Activated T-helper 2 cell treated with anti-CD3 and anti-CD28 coated beads, Interferon-gamma antibody, Interleukin-2, Interleukin-4, amounts not matched to agents 10 μg/mL and 5 μg/mL and 100 μg/mL, durations not matched to agents 14 hours and 24 hours and 36 hours (primary cell): ENCODE measurements at places on chromosomes 5 and 9. TPM values are rescaled to one million over a fixed set of nuclear protein-coding genes. Genes with fewer than 3 reads are reported as not detected.

DNA sequence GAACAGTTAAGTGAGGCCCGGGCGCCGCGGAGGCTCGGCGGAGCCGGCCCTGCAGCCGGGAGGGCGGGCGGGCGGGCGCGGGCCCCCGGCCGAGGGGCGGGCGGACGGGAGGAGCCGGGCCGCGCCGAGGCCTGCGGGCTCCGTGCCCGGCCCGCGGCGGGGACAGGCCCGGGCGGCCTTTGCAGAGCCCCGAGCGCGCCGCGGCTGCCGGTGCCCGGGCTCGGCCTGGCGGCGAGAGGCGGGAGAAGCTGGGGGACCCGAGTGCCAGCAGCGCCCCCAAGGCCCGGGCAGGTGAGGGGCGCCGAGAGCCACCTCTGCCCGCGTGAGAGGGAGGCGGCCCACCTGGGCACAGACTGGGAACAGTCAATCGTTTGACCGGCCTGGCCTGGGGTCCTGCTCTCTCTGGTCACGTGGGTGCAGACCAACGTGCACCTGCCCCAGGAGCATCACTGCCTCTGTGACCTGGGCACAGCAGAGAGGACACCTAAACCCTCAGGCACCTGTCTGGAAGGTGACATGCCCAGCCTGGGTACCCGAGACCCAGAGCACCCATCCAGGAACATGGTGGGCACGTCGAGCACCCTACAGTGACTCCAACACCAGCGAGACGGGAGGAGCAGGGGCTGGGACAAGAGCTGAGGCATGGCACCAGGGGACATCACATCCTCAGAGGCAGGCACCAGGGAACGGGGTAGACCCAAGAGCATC lies 531 bp downstream of the MVB12B start:
- DNase-seq, result no peak

GRCh38 chr5:19928562-19929421 lies 59.2 kb downstream of the CDH18 start:
- no peak for DNase-seq

DNA sequence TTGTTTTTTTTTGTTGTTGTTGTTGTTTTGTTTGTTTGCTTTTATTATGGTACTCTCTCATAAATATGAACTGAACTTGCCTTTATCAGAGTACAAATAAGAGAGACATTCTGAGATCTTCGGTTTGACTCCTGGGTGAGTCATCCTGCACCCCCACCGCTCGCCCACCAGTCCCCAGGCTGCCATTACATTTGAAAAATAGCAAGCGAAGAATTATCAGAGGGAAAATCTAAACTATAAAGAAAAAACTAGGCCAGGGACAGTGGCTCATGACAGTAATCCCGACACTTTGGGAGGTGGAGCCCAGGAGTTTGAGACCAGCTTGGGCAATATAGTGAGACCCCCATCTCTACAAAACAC lies 122.1 kb upstream of the MAP3K1 start:
- no peak for DNase-seq

DNA sequence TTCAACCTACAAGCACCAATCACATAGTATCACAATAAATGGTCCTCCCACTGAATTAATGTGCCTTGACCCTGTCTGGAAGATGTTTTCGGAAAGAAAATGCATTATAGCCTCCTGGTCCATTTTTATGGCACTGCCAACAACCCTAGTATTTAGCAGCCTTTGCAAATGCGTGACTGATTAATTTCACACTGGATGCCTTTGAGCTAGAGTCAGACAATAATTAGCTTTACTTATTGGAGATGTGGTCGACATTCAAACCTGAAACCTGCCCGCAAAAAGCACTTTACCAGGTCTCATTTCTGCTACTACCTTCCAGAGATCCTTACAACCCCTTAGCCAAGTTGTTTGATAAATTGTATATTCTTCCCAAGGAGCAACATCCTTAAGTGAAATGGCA lies 119.3 kb upstream of the DPYSL3 start:
- no peak for DNase-seq

DNA sequence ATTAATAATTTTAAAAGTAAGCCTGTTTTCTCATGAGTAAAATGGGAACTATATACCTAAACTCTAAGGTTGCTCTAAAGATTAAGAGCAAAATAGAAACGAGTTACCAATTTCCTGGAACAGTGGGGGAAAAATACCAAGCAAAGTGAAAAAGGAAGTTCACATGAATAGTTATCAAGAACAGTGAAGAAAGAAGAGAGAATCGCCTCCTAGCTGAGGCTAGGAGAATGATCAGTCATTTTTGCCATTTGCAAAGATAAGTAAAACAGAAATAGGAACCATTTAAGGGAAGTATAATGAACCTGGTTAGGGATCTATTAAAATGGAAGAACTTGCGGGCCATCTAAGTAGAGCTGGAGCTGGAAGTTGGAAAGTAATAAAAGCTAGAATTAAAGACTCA lies 50.7 kb downstream of the P4HA2 start:
- DNase-seq, result no peak

DNA sequence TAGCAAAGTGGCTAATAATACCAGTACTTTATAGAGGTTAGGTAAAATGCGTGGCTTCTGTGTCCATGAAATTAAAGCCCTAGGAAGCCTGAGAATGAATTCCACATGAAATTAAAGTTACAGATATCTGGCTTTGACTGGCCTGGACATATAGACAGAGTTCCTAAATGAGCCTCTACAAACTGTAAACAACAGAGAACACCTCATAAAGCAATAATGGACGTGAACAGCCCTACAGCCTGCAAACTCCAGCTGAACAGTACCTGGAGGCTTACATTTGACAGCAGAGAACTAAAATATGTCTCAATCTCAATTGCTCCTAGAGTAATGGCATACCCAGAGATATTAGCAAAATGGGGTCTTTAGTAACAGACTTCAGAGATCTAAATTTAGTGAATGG lies 28.7 kb downstream of the GOLPH3 start:
- DNase-seq, result no peak

DNA sequence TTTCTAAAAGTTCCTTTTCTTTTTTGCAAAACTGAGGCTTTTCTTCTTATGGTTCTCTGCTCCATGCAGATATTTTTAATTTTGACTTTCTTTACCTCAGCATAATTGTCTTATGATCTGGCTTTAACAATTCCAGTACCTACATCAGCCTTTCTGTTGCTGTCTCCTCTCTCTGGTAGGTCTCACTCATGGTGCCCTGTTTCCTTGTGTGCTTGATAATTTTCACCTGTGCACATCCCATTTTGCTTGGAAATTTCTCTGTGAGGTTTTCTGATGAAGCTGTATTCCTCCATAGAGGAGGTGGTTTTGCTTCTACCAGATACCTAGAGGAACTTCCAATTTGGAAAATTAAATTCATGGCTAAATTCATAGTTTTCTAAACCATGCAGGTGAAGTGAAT lies 2.3 kb upstream of the HSD17B3 start:
- DNase-seq, result no peak

GRCh38 chr5:38211354-38211710 lies 47.0 kb upstream of the EGFLAM start:
- no peak for DNase-seq

- DNase-seq, result no peak
Measured at GRCh38 chr9:77661566-77662085, 13.5 kb upstream of the GNA14 start.

- DNase-seq, result no peak
Measured at GRCh38 chr5:114657342-114658130, 295.7 kb downstream of the KCNN2 start.

GRCh38 chr9:73137914-73138313 lies 13.8 kb upstream of the ANXA1 start:
- DNase-seq, result no peak

GRCh38 chr9:82410306-82410705 lies 421.7 kb downstream of the SPATA31D1 start:
- no peak for DNase-seq

DNA sequence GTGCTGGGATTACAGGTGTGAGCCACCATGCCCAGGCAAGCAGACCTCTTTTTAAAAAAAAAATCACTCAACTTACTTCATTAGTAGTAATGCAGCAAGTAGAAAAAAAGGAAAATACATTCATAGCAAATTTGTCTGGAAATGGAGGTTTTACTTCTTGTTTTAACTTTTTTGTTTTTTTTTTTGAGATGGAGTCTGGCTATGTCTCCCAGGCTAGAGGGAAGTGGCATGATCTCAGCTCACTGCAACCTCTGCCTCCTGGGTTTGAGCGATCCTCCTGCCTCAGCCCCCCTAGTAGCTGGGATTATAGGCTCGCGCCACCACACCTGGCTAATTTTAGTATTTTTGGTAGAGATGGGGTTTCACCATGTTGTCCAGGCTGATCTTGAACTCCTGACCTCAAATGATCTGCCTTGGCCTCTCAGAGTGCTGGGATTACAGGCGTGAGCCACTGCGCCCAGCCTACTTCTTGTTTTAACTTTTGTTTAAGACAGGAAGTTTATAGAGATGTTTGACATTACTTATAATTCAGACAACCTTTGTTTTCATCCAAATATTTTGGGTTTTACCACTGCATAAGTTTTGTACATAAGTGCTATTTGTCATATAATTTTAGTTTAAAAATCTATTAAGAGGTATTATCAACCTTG lies 26.5 kb downstream of the UBE2R2 start:
- DNase-seq, result no peak

DNA sequence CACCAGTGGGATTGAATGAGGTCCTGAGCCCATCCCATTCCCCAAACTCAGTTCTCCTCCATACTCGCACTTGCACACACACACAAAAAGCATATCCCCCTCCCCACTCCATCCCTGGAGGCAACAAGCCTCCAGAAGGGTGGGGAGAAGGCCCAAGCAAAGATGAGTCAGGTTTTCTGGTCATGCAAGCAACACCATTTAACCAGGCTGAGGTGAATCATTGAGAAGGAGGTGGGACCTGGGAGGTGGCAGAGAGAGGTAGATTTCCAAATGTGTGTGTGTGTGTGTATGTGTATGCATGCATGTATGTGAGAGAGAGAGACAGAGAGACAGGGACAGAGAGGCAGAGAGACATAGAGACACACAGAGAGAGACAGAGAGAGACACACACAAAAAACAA lies 185.2 kb upstream of the TRIM32 start:
- no peak for DNase-seq

GRCh38 chr5:176203086-176203485 lies 35.1 kb upstream of the SIMC1 start:
- DNase-seq, result no peak

- DNase-seq, result no peak
Measured at GRCh38 chr5:55576661-55577060, 41.9 kb upstream of the PLPP1 start.

DNA sequence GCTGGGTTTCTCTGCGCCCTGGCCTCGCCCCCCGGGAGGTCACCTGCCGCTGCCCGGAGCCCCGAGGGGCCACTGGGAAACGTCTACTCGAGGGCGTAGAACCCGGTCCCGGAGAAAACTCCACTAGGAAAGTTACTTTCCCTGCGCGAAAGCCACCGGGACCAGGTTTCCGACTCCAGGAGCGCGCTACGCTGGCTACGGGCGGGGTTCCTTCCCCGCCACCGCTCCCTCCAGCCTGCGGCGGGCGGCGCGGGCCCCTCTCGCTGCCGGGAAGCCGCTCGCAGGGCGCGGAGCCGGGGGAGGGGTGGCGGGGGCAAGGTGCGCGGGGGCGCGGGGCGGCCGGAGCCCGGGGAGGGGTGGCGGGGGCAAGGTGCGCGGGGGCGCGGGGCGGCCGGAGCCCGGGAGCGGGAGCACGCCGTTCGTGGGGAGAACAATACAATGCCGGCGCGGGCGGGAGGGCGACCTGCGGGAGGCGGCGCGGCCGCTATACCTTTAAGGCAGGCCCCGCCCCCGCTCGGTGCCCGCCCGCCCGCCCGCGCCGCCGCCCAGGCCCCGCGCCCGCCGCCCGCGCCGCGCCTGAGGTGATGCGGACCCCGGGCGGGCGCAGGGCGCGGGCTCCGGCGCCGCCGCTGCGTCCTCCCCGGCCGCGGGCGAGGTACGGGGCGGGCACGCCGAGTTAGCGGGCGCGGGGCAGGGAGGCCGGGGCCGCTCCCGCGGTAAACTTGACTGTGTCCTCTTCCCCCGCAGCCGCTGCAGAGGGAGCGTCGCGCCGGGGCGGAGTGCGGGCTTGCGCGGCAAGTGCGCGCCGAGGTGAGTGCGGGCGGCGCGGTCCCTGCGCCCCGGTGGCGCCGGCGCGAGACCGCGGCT lies 278.1 kb downstream of the AOPEP start:
- DNase-seq, result peak; percentile 36

- no peak for DNase-seq
Measured at GRCh38 chr5:82692826-82693225, 384.4 kb downstream of the TMEM167A start.

DNA sequence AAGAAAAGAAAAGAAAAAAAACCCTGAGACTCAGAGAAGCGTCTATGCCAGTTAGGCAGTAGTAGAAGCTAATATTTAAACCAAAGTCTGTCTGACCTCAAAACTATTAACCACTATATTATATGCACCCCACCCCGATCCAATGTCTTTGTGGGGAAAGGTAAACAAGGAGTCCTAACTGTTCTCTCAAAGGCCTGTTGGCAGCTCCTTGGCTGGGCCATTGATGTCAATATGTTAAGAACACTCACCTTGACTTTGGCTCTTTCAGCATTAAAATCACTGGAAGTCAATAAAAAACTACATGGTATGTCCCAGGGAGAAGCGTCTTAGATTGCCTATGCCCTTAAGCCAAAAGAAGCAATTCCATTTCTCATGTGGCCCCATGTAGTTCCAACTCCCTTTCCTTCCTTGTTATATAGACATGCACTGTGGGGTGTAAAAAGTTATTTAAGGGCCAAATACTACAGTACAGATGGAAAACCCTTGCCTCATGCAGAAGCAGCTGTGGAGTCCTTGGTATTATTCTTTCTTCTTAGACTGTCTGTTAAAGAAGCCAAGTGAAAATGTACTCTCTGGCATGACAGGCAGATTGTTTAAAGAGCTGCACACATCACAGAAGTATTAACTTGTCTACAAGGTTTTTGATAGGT lies 308.6 kb upstream of the RPS23 start:
- no peak for DNase-seq

- no peak for DNase-seq
Measured at GRCh38 chr5:178777520-178777919, 47.1 kb upstream of the ZNF354A start.

DNA sequence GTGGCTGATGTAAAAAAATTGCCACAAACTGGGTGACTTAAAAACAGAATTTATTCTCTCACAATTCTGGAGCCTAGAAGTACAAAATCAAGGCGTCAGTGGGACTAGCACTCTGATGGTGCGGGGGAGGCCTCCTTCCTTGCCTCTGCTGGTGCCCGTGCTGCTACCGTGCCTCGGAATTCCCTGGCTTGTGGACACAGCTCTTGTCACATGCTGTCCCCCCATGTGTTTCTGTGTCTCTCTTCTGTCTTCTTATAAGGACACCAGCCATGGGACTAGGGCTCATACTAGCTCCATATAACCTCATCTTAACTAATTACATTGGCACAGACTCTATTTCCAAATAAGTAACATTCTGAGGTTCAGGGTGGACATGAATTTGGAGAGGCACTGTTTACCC lies 242.3 kb upstream of the IRX2 start:
- DNase-seq, result no peak

GRCh38 chr5:82348784-82349425 lies 70.8 kb upstream of the RPS23 start:
- no peak for DNase-seq

- no peak for DNase-seq
Measured at GRCh38 chr5:73545403-73545779, 20.0 kb downstream of the ANKRA2 start.

GRCh38 chr5:127933348-127933747 lies 150.2 kb upstream of the SLC12A2 start:
- DNase-seq, result no peak

GRXCR2 gene
- total RNA-seq, result not detected in 2 replicates

ACOT12 gene
- total RNA-seq, result not detected in 2 replicates

ZNF879 gene
- total RNA-seq, result 1.9 and 2.3 TPM in 2 replicates

PCBD2 gene
- total RNA-seq, result 13.3 and 14.1 TPM in 2 replicates

ZBTB26 gene
- total RNA-seq, result 7.4 and 8.2 TPM in 2 replicates
